NT2/D1 (cell line): ENCODE measurements at places on chromosomes 1 and 21.

DNA sequence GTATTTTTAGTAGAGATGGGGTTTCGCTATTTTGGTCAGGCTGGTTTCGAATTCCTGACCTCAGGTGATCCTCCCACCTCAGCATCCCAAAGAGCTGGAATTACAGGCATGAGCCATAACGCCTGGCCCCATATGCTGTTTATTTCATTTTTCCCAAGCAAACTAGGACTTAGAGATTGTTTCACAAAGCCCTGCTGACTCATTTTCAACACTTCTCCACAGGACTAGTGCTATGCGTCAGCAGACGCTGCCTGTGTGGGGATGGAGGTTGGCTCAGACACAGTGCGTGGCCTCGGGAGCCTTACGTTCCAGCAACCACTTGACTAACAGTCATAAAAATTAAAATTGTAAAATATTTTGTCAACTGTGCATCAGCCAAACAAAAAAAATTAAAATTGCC is 22.7 kb downstream of the PKNOX1 start:
- no peak for DNase-seq

GRCh38 chr1:84163123-84163931 is 19.3 kb downstream of the PRKACB start:
- DNase-seq = no peak

GRCh38 chr1:225724251-225724650 is 53.4 kb upstream of the SRP9 start:
- DNase-seq = no peak

DNA sequence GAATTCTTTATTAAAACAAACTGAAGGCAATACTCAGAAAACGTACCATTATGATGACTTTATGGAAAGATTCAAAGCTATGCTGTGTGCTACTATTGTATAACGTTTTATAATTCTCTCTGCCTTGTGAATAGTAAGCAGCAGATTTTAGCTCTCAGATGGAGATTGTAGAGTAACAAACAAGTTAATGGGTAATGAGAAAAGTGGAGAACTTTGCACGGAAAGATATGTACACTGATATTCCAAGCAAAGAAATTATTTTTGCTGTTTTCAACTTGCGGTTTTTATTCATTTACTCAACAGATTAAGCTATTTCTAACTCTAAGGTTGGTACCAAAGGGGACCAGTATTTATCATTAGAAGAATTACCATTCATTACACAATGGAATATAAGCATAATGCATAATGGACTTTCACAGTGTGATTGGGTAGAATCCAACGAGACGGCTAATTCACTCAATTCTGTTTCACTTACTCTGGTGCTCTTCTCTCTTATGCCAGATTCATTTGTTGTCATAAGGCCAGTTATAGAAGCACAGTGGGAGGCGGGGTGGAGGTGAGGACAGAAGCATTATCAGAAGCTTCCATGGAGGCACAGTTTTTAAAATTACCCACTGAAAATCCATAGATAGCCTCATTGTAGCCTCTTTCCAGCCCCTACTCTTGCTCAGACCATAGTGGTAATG is 38.6 kb downstream of the ATP1B1 start:
- no peak for DNase-seq

- DNase-seq = no peak
These were observed 107.3 kb downstream of the TOMM20 start for GRCh38 chr1:235021321-235021720.

DNA sequence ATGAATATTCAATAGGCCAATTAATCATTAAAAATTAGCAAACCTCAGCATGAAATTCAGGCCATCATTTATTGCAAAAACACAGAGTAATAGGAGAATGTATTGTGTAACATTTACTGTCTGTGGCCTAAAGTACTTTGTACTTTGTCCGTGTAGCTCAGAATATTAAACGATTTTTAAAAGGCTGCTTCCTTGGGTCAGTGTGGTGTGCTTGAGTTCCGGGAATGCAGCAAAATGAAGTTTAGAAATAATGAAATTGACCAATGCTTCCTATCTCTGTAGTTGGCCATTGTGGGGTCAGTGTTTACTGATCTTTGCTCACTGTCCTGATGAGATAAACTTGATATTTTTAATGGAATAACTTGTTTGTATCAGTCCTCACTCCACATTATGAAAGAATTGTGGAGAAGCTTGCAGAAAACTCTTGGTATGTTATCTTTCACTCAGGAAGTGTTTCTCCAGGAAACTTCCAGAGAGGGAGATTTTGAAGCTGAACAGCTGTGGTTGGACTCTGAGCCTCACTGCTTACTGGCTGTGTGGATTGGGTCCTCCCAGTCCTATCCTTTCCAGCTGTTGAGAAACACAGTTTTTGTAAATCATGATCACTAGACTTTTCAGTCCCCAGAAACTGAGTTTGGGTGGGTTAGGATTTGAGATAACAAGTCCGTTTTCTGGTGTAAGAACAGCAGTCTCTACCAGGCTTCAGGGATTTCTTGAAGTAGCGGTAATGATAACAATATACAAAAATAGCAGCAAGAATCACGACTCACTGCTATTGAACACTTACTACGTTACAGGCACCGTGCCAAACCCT is 19.2 kb upstream of the MTARC1 start:
- no peak for DNase-seq

- DNase-seq = no peak
These were observed 4.8 kb upstream of the TAF13 start for GRCh38 chr1:109080441-109081082.

DNA sequence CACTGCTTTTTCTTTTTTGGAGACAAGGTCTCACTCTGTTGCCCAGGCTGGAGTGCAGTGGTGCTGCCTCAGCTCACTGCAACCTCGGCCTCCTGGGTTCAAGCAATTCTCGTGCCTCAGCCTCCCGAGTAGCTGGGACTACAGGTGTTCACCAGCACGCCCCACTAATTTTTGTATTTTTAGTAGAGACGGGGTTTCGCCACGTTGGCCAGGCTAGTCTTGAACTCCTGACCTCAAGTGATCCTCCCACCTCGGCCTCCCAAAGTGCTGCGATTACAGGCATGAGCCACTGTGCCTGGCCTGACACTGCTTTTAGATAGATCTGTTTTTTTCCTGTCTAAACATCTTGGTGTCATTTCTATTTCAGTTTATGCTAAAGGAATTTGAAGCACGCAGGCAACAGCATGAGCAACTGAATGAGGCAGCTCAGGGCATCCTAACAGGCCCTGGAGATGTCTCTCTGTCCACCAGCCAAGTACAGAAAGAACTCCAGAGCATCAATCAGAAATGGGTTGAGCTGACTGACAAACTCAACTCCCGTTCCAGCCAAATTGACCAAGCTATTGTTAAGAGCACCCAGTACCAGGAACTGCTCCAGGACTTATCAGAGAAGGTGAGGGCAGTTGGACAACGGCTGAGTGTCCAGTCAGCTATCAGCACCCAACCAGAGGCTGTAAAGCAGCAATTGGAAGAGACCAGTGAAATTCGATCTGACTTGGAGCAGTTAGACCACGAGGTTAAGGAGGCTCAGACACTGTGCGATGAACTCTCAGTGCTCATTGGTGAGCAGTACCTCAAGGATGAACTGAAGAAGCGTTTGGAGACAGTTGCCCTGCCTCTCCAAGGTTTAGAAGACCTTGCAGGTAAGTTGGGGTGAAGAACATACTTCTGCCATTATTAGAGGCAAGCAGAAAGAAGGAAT is 106.1 kb upstream of the BMP8A start:
- no peak for DNase-seq

DNA sequence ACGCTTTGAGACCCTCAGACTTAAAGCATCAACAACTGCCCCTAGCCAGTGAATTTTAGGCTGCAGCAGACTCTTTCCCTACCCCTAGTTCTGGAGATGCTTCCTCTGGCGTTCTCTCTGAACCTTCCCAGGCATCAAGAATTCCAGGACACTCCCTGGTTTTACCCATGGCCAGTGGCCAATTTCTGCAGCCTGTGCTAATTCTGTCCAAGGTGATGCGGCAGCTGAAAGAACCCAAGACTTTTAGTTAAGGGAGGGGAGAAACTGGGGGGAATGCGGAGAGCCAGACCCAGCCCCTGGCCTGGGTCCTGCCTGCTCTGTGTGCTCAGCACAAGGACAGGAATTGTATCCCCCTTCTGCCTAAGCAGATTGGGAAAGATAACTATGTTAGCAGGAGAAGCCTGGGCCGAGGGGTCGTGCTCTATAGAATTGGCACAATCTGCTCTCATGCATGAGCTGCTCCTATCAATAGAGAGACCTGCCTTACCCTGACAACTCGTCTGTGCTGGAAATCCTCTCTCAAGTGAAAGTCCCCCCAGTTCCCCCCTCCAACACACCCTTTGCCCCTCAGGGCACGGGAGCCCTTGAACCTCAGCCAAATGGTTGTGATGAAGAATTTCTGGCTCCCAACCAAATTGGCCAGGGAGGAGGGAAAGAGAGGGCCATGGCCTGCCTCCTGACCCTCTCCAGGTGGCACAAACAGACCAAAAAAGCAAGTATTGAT is 5.4 kb upstream of the GJA8 start:
- DNase-seq = no peak

DNA sequence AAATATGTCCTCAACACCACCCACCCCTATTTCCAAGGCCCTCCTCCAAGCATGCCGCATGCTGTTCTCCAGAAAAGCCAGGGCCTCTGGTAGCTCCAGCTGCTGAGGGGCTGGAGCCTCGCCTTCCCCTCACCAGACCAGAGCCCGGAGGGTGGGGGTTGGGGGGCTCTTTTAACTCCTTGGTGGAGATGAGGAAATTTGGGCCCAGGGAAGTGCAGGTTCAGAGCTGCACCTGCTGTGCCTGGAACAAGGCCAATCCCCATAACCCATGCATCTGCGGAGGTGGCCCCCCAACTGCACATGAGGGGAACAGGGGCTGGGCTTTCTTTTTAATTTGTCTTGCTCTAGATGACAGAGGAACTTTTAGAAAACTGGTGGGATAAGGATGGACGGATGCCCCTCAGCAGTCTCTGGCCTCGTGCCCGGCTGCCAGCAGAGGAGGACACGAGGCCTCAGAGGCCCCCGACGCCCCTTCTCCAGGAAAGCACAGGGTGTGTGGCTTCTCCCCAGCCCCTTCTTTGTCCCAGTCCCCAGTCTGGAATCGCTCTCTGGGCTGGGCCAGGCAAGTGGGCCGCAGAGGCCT is 550 bp upstream of the SELENON start:
- DNase-seq = no peak

- no peak for DNase-seq
These were observed 12.5 kb downstream of the RHOC start for GRCh38 chr1:112694363-112694929.

- no peak for DNase-seq
These were observed 65.7 kb downstream of the PLA2G4A start for GRCh38 chr1:186894415-186894814.

DNA sequence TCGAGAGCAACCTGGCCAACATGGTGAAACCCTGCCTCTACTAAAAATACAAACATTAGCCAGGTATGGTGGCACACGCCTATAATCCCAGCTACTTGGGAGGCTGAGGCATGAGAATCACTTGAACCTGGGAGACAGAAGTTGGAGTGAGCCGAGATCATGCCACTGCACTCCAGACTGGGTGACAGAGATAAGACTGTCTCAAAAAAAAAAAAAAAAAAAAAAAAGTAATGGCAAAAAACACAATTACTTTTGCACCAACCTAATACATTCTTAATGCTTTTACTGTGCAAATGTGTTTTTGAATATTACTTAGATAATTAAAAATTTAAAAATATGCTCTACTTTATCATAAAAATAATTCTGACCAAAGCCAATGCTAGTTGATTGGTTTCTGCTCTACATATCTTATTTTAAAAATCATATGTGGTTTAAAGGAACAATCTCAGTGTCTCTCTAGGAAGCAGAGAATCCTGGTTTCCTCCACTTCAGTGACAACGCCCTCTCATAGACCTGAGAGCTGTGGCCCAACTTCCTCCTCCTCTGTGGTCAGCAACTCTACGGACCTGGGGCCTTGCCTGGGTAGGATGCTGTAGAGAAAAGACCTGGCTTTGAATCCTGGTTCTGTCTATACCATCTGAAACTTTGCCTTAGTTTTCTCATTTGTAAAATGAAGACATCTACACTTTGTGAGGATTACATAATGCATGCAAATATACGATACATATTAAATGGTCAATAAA is 64.7 kb downstream of the TGFBR3 start:
- no peak for DNase-seq

DNA sequence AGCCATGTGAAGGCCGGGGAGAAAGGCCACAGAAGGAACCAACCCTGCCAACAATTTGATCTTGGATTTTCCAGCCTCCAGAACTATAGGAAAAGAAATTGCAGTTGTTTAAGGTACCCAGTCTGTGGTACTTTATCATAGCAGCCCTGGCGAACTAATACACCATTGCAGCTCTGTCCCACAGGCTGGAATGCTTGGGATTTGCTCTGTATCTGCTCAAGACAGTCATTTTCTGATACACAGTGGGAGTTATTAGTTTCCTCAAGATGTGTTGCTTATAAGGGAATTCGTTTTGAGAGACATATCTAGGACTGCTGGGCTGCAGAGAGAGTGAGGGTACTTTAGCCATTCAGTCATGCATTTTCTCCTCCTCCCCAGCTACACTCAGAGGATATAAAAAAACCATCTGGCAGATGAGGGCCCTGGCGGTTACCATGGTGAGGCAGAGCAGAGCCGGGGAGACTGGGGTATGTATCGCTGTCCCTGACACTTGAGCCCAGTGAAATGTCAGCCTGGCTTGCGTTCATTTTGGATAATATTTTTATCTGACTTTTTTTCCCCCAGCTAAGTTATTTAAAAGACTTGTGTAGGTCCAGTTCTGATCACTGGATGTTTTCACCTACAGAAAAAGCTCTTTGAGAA is 104.6 kb downstream of the DIRAS3 start:
- no peak for DNase-seq

- no peak for DNase-seq
These were observed 8.5 kb downstream of the PRCC start for GRCh38 chr1:156775799-156776198.

DNA sequence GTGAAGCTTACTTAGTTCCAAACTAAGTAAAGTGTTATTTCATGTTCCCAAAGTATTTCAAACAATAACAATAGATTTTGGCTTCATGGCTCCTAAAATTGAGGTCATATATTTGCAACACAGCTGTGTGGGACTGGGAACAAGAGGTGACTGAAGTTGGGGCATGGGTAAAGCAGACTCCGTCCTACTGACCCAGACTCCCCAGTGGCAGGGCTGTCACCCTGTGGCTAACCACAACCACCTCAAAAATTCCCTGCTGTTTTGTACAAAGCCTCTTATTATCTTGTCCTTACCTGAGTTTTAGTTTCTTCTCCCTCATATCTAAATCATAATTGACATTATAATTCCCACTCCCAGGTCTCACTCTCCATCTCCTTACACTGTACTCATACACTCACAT is 117.6 kb downstream of the PTGER3 start:
- no peak for DNase-seq
